ENCODE measurements at places on chromosomes 16 and 17.

DNA sequence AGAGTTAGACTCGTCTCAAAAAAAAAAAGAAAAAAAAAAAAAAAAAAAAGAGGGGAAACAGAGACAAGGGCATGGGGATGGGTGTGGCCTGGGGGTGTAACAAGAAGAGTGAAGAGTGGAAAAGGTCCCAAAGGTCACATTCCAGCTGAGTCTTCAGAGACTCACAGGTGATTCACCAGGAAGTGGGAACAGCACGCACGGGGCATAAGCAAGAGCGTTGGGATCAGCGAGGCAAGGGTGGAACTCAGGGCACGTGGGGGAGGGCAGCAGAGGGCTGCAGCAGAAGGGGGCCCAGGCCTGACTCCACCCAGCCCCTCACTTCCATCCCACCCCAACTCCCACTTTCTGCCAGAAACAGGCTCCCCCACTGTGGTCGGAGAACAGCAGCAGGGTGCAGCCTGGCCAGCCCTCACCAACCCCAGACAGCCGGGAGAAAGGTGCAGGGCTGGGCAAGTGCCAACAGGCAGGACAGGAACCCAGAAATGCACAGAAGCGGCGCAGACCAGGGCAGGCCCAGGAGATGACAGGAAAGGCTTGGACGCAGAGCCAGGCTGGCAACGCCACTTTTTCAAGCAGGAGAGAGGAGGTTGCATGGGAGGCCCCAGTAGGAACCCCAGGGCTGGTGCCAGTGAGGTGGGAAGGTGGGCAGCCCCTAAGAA, 3.3 kb downstream of the MEAK7 start:
- no peak for DNase-seq

- no peak for DNase-seq
These were observed 26.2 kb upstream of the RFFL start for GRCh38 chr17:35089586-35090296.

- DNase-seq: peak; percentile 83
These were observed 5.2 kb upstream of the AATF start for GRCh38 chr17:36943250-36944191.

DNA sequence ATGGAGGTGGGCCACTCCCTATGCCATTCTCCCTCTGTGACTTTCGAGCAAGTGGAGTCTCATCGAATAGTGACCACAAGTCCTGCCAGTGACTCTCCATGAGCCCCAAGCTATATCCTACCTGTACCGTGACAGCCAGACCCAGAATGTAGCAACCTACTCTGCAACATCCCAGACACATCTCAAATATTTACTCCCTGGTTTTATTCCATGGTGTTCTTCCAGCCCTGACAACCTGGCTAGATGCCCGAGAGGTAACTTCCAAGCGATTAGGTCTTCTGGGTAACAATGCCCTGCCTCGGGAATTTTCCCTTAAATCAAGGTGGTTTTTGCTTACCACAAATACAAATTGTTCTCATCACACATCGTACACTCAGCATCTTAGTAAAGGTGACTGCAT, 211.7 kb downstream of the ZFHX3 start:
- no peak for DNase-seq

DNA sequence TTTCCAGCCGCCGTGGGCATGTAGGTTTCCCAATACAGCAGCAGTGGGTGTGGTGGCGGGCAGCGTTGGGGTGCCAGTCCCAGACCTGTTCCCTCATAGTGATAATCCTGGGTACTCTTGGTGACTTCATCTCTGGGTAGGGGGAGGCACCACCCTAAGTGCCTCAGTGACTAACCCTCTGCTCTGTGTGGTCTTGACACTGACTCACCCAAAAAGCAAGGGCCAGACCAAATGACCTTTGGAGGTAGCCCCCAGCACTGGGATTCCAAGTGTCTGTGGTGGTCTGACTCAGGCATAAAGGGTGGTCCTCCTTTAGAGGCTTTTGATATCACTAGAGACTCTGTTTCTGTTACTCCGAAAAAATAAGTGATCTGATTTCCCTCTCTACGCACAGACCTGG, 908 bp downstream of the CALB2 start:
- no peak for DNase-seq

- DNase-seq: no peak
These were observed 545.3 kb upstream of the SALL1 start for GRCh38 chr16:51696376-51696775.

GRCh38 chr17:29710891-29711418, 88.2 kb upstream of the CORO6 start:
- DNase-seq: no peak

DNA sequence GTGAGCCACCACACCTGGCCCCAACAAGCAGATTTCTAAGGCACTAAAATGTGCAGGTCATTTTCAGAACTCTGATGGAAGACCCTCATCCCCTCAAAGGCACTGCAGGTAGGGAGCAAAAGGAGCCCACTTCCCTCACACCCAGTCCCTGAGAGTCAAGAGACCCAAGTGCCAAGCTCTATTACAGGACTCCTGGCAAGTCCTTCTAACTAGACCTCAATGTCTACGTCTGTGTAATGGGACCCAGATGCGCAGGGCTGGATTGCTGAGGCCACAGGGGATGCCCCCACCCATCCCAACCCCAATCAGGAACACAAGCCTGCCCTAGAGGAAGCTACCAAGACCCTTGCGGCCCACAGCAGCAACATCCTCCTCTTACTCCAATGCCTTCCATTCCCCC, 2.7 kb downstream of the PLLP start:
- DNase-seq: no peak

GRCh38 chr17:81037798-81038733, 3.1 kb downstream of the BAIAP2 start:
- peak; percentile 79 for DNase-seq

DNA sequence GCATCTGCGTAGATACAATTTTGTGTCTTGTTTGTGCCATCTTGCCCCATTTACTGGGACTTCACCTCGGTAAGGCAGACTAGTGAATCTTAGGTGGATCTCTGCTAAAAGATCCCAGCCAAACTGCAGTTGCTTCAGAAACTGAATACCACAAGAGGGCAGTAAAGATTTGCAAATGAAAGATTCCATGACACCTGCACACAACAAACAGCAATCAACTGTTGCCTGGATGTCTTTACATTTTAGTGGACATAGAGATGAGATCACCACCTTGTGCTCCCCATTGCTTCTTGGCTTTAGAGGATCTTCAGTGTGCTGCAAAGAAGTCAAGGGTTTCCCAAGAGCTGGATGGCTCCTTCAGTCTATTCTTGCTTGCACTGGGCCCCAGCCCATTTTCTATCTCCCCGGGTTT, 119.2 kb upstream of the CACNG5 start:
- peak; percentile 62 for DNase-seq
